ENCODE measurements at places on chromosomes 6 and 20. TPM values are rescaled to one million over a fixed set of nuclear protein-coding genes. Genes with fewer than 3 reads are reported as not detected.

SLC13A3 gene
- total RNA-seq, result 0.31 TPM

DNAH8 gene
- not detected for total RNA-seq

KHDC1 gene
- total RNA-seq, result 9.6 TPM

MYCT1 gene
- not detected for total RNA-seq

HSPA1B gene
- total RNA-seq, result 147 TPM

CGA gene
- total RNA-seq, result not detected

NDUFAF4 gene
- total RNA-seq, result 42.0 TPM

STMND1 gene
- total RNA-seq, result not detected

DNA sequence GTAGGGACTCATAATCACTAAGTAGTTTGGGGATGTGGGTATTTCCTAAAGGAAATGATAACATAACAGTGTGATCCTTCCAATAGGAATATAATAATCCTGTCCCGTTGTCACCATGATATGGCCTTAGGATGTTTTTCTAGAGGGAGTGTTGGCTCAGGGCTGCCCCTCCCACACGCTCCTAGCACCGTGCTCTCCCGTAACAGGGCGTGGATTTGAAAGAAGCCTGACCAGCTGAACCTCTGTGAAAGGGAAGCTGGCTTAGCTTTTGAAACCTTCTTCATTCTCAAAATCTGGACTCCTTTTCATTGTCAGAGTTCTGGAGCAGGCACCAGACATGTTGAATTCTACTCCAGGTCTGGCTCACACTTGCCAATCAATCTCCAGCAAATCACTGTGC, 103.4 kb upstream of the SASH1 start:
- DNase-seq, result no peak

DNA sequence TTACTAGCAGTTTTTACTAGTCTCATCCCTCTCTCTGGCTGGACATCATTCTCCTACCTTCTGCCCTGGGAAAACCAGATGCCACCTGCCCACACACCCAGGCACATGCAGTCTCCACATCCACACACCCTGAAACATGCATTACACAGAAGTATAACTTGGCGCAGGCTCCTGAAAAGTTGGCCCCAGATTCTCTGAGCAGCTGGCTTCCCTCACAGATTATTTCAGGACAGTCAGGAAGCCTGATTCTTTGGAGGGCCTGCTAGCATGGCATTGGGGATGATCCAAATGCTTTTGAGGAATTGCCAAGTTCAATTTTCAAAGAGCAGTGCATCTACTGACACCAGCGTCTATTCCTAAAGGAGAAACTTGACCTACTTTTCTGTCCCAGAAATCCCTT, 27.8 kb upstream of the KIF16B start:
- DNase-seq, result no peak

DNA sequence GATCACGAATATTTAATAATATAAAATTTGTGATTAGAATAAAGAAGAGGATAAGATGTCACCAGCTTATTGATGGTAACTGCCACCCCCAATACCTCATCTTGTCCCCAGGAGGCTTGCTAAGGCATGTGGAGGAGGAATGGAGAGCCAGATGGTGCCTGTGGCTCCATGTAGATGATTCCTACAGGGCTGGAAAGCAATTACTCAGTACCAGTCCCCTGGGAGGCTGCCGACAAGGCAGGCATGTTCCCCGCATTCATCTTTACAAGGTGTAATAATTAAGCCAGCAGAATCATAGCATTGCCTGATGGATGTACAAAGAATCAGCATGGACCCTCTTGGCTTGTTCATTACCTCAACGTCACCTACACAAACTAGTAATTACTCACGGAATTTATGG, 155.3 kb downstream of the PLCB1 start:
- DNase-seq, result no peak

GRCh38 chr6:163646866-163647265, 232.3 kb downstream of the QKI start:
- DNase-seq, result no peak

GRCh38 chr6:133262804-133263203, 21.6 kb downstream of the EYA4 start:
- no peak for DNase-seq

DNA sequence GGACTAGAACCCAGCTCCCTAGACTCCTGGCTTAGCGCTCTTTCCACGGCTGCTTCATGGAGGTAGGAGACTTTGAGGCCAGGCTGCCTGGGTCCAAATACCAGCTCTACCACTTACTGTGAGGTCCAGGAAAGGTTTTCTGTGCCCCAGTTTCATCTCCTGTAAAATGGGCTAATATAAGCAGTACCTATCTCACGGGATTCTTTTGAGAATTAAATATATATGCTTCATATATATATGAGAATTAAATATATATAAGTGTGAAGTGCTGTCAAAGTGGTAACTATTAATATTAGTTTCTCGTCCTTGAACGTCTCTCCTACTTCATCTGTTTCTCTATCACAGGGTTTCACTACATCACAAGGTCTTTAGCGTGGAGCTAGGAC, 10.2 kb upstream of the LY6G5C start:
- DNase-seq, result no peak

DNA sequence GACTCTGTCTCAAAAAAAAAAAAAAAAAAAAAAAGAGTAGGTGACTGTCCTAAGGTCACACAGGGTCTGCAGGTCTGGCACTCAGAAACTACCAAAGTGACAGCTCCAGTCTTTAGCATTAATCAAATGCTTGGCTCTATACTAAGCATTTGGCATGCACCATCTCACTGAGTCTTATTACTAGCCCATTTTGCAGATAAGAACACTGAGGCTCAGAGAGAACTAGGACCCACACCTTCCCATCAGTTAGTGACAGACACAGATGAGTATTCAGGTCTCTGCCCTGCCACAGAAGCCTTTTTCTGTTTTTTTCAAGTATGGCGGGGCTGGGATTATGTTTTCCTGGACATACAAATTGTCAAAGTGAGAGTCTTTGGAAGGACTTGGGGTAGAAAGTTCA, 23.1 kb upstream of the VSTM2L start:
- DNase-seq, result no peak

GRCh38 chr6:107819964-107820337, 4.2 kb downstream of the SCML4 start:
- DNase-seq, result no peak

- DNase-seq, result no peak
Measured at GRCh38 chr20:52105442-52106422, 85.8 kb downstream of the ZFP64 start.

- no peak for DNase-seq
Measured at GRCh38 chr6:5565971-5566370, 304.7 kb downstream of the FARS2 start.

DNA sequence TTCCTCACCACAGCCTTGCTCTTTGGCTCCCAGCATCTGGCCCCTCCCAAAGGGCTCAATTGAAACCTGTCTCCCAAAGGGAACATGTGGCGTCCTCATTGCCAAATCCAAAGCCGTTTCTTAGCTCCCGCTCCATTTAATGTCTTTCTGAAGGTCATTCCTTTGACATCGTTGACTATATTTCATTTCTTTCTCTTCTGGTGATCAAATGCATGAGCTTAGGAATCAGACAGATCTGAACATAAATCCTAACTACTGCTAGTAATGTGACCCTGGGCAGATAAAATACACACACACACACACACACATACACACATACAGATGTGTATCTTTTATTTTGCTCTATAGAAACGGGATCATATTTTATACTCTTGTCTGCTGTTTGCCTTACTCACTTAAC, 964.7 kb upstream of the FLRT3 start:
- DNase-seq, result no peak

DNA sequence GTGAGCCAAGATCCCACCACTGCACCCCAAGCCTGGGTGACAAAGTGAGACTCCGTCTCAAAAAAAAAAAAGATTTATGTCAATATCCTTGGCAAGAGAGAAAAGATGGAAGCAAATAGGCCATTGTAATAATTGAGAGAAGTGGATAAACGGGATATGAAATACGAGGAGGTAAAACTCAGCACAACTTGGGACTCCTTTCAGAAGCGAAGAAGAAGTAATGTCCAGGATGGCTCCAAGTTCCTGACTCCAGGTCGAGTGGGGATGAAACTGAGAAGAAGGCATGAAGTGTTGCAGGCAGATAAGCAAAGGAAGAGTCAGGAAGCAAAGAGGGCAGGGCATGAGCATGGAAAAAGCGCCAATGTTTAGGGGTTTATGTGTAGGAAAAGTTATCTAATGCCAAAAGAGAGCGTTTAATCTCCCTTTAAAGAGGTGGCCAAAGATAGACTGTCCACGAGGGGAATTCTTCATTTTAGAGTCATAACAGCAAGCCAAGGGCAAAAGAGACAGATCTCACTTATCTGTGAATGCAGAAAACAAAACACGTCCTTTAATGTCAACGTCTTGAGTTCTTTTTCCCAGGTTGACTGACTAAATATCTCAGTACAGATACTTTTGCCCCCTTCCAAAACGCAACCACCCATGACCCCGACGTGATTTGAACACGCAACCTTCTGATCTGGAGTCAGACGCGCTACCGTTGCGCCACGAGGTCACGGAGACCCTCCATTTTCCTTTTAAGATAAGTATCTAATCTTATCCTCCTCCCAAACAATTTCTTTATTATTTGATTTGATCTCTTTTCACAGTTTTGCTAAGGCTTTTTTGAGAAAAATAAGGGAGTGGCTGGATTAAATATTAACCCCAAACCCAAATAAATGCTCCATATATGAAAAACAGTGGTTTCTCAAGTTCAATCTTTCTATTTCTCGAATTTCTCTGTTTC, 46.3 kb upstream of the BTN3A2 start:
- DNase-seq, result no peak

GRCh38 chr20:62621251-62622110, 20.8 kb upstream of the SLCO4A1 start:
- DNase-seq, result no peak

- no peak for DNase-seq
Measured at GRCh38 chr20:37238935-37239451, 22.6 kb downstream of the GHRH start.

DNA sequence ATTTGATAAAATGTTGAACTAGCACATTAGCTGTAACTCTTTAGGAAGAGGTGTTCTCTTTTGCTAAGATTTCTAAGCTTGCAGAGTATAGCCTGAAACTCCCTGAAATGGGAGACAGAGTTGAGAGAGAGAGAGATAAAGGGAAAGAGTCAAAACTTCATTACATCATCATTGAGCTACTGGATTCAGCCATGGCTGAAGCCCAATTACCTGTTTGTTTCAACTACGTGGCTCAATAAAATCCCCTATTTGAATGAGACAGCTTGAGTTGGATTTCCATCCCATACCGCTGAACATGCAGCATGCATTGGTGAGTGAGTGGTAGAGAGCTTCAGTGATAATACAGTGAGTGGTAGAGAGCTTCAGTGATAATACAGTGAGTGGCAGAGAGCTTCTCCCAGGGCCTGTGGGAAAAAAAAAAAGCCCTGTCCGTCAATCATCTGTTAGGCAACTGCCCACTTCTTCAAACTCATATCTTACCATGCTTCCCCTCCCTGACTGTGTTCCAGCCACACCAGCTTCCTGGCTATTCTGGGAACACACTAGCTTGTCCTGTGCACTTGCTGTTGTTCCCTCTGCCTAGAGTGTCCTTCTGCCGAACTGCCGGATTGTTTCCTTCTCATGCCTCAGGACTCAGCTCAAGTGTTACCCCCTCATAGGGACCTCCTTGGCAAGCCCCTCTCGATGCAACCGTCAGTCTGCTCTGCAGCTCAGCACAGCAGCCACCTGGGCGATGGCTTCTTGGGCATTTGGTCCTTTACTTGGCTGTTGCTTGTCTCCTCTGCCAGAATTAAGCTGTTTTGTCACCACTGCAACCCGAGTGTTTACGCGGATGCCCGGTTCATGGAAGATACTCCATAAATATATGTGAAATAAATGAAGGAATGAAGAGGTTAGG, 91.3 kb upstream of the EYA2 start:
- DNase-seq, result no peak

DNA sequence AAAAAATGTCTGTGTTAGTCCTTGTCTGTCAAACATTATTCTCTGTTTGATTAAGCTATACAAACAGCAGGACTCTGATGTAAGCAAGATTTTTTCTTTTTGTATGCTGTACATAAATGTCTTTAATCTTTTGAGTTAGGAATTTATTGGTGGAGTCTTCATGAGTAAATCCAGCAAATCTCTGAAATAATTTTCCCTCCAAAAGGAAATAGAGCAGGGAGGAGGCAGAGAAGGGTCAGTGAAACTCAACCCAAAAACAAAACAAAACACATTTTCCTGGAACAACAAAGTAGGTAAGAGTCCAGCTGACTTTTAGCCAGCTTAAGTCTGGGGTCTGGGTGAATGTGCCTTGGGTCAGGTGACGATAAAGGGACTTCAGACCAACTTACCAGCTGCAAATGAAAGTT, 113.7 kb downstream of the FOXA2 start:
- DNase-seq, result no peak

GRCh38 chr6:79127660-79128059, 49.6 kb upstream of the PHIP start:
- no peak for DNase-seq

DNA sequence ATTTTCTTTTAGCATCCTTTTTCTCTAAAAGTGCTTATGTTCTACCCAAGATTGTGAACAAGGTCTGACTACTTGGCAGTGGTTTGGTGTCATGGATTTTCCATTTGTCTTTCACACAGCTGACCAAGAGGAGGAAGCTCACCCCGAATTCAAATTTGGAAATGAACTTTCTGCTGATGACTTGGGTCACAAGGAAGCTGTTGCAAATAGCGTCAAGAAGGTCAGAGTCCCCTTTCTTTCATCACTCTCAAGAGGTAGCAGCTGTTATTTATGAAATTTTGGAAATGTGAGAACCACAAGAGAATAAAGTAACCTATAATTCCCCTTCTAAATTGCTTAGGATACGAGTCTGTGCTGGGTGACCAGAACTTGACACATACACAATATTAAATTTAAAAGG, 113.0 kb upstream of the LAMP5 start:
- no peak for DNase-seq
